ENCODE measurements at places on chromosomes 1 and 21.

- no peak for DNase-seq
Measured at GRCh38 chr1:185960422-185961321, 226.5 kb downstream of the HMCN1 start.

DNA sequence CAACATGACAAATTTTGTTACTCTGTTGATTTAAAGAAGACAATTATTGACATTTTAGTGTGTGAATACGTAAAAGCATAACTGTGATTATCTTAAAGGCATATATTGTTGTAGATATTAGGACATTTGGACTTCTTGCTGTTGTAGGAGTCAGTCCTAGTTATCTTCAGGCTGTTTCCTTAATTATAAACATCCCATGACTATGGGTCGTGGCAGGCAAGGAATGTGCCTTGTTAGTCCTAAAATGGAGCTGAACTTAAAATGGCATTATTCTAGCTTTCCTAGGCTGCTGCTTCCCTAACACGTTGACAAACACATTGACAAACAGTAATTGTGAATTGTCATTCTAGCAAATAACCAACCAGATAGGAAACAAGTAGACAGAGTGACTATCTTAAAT lies 4.4 kb upstream of the MPZL1 start:
- no peak for DNase-seq

DNA sequence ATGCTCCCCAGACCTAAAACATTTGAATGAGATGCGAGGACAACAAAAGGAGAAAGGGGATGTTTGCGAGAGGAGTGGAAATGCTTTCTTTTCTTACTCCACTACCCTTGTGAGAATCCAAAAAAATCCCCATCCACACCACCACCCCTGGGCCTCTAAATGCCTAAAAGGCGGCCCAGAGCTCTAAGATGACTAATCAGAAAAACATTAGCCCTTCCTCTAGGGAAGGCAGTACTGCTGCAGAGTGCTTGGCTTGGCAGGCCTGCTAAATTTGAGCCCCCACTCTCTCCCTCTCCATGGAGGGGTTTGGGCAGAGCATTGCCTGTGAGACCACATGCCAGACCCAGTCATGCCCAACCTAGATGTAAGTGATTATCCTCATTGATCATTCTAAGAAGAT lies 347.9 kb downstream of the USH2A start:
- no peak for DNase-seq

DNA sequence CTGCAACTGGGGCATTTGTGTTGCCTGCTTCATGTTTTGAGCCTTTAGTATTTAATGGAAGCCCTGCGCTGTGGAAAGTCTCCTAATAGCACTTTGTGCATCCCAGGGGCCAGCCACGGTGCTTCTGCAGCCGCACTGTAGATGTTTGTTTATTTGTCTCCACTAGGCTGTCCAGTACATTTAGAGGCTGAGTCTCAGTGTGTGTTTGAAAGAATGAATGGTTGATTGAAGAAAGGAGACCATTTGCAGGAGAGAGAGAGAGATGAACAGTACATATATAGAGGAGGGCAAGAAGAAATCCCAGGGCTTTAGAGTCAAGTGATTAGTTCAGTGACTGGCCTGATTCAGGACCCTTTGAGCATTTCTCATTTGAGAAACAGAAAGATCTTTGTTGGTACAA lies 33.9 kb downstream of the MPZL1 start:
- no peak for DNase-seq

DNA sequence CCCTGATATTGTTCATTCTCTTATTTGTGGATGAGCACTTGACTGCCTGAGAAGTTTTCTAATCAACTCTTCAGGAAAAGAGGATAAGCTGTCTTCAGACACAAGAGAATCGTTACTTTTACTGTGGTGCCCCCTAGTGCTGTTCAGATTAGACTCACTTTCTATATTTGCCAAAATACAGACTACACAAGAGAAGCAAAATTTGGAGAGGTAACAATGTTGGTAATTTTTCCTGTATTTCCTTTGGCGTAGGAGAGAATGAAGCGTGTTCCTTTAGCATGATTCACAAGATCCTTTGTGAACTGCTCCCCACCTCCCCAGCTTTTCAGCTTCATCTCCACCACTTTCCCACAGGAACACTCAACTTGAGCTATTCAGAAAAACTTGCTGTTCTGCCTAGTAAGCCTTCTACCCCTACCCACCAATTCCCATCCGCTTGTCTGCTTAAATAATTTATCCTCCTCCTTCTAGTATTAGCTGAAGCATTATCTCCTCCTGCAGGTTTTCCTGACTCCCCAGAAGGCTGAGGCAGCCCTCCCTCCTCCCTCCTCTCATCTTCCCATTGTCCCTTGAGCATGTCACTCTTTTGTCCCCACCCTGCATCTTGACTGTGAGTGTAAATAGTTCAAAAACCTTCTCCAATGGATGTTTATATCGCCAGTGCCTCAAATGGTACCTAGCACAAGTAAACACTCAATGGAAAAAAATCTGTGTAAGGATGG lies 4.5 kb downstream of the TNFSF4 start:
- DNase-seq = no peak

DNA sequence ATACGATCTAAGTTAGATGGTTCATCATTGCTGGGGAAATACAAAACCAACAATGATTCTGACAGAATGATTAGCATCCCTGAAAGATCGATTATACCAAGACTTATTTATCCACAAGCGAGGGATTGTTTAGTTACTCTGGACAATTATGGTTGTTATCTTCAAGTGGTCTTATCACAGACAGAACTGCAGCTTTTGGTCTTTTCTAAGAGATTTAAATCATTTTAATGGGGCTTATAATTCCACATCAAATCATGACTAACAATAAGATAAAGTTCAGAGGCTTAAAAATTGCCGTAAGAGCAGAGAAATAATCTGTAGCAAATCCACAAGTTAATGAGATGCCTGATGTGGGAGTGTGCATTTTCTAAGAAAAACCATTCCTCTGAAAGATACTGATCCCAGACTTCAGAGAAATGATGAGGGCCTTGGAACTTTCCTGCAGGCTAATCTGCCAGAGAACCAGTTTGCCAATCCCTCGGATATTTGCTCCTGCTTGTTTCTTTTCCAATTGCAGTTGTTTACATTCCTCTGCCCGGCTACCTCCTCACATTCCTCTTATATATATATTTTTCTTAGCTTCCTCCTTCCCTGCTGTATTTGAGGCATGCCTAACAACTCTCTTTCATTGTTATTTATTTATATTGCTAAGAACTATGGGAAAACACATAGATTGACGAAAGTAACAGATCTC lies 134.8 kb downstream of the BACH1 start:
- no peak for DNase-seq

DNA sequence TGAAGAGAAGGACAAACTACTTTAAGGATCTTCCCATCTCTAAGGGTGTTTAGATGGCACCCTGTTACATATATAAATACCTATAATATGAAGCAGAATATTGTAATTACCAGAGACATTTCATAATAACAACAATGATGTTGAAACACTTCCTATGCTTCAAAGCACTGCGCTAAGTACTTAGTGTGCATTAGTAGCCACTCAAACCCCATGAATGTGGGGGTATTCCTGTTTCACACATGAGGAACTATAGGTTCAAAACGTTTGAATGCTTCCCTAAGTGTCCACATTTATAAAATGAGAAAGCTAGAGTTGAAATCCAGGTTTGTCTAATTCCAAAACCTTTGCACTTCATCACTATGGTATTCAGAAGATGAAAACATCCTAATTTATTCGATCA lies 18.5 kb upstream of the OR10J5 start:
- DNase-seq = no peak

DNA sequence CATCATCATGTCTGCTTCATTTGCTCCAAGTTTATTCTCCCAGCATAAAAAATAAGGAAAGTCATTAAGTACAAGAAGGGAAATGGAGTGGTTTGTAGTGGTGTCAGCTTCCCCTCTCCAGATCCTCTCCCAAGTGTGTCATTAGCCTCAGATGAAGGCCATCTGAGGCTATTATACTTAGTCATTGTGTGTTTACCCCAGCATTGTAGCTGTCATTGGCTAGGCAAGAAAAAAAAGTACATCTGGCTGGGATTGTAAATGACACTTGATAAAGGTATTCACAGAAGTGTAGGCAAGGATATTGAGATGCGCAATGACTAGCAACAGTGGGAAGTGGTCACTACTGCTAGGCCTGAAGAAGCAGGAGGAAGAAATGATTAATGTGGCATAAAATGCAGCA lies 316.9 kb upstream of the SGIP1 start:
- DNase-seq = no peak

DNA sequence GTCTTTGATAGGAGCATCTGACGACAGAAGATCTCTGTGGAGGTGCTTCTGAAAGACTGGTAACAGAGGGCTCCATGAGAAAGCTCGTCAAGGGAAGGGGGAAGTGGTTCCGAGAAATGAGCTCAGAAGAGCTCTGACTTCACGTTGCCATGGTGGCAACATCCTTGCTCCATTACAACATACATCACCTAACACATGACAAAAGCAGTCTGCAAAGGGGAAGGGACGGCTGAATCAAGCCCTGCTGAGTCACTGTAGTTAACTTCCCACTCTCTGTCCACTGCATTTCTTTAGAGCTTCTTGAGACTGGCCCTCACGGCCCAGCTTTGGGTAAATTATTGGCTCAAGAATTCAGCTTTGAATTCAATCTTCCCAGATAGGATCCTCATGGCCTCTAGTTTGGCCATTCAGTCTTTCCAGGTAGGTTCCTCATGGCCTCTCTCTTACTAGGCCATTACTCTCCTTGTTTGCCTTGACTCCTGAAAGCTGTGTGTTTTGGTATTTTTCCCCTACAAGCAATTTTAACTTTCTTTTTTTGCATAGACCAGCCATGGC lies 88.0 kb upstream of the ZNF648 start:
- DNase-seq = no peak

GRCh38 chr1:233598891-233599541 lies 14.9 kb upstream of the KCNK1 start:
- no peak for DNase-seq

GRCh38 chr1:5390504-5390903 lies 601.7 kb downstream of the NPHP4 start:
- DNase-seq = no peak

GRCh38 chr1:33152685-33153432 lies 29.0 kb downstream of the TRIM62 start:
- no peak for DNase-seq

GRCh38 chr1:6040444-6040843 lies 5.2 kb upstream of the KCNAB2 start:
- DNase-seq = no peak

- no peak for DNase-seq
Measured at GRCh38 chr1:26950602-26951001, 9.7 kb downstream of the KDF1 start.
